Amniotic epithelial cell (primary cell): ENCODE measurements at places on chromosomes 7 and 10.
A peak's percentile ranks its signal among the peaks of the same experiment; 100 is the strongest.

DNA sequence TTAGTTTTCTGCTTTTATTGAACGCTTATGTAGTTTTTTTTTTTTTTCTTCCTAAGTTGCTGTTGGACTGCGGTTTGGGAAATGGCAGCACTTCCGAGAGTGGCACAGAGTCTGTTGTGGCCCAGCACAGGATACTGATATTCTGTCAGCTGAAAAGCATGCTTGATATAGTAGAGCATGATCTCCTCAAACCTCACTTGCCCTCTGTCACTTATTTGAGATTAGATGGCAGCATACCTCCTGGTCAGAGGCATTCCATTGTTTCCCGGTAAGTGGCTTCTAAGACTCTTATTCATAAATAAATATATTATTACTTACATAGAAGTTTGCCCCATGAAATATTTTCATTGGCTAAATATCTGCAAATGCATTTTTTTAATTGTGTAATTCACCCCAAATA is 101.1 kb downstream of the BTAF1 start:
- DNase-seq, result peak; percentile 19

- no peak for DNase-seq
Measured at GRCh38 chr7:148669927-148670326, 28.8 kb upstream of the CUL1 start.

- no peak for DNase-seq
Measured at GRCh38 chr10:43665054-43665453, 16.4 kb upstream of the ZNF32 start.

- no peak for DNase-seq
Measured at GRCh38 chr10:33498391-33498891, 164.0 kb upstream of the NRP1 start.
